ENCODE measurements at places on chromosomes 16 and 17.

GRCh38 chr16:12435730-12436129 lies 368.0 kb downstream of the CPPED1 start:
- DNase-seq, result no peak

GRCh38 chr17:78771758-78772382 lies 10.2 kb downstream of the CYTH1 start:
- no peak for DNase-seq

GRCh38 chr16:58530179-58530578 lies 14.9 kb downstream of the SETD6 start:
- no peak for DNase-seq

DNA sequence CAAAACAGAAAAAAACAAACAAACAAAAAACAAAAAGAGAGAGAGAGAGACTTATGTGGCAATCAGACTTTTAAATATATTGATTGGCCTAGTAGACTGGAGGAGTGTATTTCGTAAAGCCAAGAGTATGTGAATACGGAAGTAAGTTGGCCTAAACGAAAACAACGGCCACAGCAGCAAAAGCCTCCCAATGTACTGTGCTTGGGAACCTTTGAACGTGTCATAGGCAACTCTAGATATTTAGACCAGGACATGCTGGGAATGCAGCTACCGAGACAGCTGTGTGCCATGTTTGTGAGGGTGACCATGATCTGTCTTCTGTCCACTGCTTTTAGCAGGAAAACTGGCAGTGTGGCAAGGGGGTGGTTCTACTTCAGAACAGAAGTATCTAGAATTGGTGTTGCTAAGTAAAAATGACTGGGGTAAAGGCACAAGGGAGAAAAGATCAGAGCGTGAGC lies 7.4 kb downstream of the MAF start:
- no peak for DNase-seq

GRCh38 chr16:57708168-57708567 lies 13.6 kb downstream of the DRC7 start:
- no peak for DNase-seq

- no peak for DNase-seq
These were observed 169.4 kb downstream of the IRX5 start for GRCh38 chr16:55100100-55100499.

DNA sequence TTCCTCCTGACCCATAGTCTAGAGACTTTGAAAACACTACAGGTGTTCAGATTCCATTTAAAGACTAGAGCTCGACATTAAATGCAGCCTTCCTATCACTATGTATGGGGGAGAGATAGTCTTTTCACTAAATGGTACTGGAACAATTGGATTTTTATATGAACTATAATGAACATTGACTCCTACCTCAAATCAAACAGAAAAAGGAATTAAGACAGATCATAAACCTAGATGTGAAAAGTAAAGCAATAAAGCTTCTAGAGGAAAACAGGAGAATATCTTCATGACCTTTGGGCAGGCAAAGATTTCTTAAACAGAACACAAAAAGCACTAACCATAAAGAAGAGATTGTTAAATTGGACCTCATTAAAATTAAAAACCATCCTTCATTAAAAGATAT lies 18.8 kb upstream of the NOS2 start:
- DNase-seq, result no peak

GRCh38 chr17:19755392-19755791 lies 7.3 kb upstream of the ALDH3A1 start:
- no peak for DNase-seq

DNA sequence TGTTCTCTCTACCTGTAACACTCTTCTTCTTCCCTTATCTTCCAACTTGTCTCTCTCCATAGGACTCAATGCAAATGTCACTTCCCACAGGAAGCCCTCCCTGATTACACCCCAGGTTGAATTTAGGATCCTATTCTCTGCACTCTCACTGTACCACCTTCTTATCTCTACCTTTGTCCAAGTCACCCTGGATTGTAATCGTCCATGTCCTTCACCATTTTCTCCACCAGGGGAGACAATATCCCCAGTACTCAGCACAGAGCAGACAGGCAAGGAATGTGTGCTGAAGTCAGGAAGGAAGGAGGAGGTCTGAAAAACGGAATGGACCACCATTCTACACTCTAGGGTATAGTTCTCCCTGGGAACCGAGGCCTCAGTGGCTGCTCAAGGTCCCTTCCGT lies 14.2 kb downstream of the C16orf82 start:
- no peak for DNase-seq

DNA sequence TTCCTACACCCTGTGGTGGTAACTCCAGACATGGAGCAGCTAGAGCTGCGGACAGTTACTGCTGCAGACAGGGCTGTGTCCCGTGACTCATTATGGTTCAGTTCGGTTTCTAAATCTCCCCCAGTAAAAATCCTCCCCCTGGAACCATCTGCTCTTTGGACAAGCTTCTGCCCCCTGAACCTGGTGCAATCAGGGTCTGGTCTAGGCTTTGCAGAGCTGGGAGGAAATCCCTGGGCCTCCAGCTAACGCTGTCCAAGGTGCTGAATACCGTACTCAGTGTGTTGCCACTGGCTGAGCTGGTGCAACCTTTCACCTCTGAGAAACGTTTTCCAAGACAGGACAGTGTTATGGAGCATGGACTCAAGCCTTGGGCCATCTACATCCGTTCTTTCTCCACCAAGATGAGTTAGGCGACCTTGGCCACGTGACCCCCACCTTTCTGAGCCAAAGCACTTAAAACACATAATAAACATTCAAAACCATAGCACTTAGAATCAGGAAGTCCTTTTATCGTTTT lies 142.0 kb downstream of the CPPED1 start:
- no peak for DNase-seq

DNA sequence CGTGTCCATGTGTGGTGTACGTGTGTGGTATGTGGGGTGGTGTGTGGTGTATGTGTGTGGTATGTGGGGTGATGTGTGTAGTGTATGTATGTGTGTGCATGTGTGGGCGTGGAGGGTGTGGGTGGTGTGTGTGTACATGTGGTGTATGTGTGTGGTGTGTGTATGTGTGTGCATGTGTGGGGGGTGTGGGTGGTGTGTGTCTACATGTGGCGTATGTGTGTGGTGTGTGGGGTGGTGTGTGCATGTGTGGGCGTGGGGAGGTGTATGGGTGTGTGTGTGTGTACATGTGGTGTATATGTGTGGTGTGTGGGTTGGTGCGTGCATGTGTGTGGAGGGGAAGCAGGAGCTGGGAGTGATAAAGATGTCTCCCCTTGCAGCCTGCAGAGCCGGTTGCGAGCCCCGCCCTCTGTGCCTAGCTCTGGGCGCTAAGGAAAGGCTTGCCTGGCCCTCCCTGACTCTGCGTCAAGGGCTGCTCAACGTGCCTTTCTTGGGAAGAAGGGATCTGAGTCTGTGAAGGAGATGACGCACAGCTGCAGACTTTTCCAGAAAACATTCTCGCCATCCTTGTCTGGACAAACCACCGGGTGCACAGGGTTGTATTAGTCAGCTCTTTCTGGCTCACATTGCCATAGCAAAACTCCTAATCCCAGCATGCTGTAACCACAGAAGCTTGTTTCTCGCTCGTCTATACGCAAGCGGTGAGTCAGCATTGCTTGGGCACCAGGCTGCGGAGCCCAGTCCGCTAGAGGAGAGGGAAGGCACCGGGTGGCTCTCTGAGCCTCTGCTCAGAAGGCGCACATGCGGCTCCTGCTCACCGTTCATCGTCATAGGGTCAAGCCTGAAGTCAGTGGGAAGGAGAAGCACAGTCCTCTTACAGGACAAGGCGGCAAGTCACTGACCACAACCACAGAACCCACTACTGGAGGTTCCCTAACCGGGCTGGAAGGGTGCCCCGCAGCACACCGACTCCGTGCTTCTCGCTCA lies 2.0 kb upstream of the CD300H start:
- peak; percentile 80 for DNase-seq

DNA sequence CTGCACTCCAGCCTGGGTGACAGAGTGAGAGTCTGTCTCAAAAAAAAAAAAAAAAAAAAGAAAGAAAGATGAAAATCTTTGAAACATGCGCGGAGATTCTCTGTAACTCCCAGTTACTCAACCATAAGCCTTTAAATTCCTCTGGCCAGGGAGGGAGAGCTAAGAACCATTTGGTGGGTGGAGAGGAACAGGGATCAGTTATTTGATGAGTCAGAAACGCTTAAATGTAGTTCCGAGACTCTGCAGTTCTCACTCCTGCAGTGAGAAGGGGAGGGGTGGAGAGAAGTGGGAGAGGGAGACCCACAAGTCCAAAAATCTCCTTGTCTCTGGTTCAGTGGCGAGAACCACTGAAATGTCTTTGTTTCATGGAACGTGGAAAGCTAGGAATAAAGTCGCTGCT lies 266.7 kb downstream of the SOX9 start:
- DNase-seq, result no peak

DNA sequence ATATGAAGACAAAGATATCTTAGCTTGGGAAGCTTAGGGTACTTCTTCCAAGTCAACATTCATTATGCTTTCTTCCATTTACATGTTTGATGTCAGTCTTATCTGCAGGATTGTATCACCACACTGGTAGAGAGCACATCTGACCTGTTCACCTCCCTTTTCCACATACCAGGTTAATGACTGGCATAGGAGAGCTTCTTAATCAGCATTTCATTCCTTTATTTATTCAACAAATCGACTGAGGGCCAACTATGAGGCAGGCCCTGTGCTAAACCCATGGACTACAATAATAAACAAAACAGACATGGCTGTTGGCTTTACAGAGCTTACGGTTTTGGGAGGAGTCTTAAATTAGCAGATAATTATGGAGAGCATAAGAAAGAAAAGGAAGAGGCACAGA lies 378.1 kb upstream of the CDH11 start:
- no peak for DNase-seq

- no peak for DNase-seq
These were observed at the start of gene RASL10B for GRCh38 chr17:35731239-35731916. Gene RASL10B, plus strand, starts transcription at chr17:35731639. Its CDS starts 3,546 bp downstream, at chr17:35735185.

GRCh38 chr17:1714980-1715802 lies 5.0 kb upstream of the TLCD2 start:
- DNase-seq, result peak; percentile 72

DNA sequence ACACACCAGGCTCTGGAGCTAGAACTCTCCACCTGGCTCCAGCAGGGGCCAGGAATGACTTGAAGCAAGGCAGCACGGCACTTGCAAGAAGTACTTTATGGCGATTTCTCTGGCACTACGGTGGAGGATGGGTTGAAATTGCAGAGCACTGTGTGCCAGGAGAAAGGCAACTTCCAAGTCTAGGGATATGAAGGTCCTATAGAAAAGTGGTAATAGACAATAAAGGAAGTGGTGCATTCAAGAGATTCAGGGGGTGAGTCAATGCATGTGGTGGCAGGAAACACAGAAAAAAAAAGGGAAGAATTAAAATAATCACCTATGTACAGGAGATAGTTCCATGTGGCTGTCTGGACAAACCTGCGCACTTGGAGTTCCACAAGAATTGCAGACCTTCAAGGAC lies 240.3 kb upstream of the DYNLRB2 start:
- no peak for DNase-seq

GRCh38 chr16:83568345-83568744 lies 239.4 kb upstream of the HSBP1 start:
- DNase-seq, result no peak

- no peak for DNase-seq
These were observed 11.9 kb upstream of the TEDC2 start for GRCh38 chr16:2447920-2448583.

DNA sequence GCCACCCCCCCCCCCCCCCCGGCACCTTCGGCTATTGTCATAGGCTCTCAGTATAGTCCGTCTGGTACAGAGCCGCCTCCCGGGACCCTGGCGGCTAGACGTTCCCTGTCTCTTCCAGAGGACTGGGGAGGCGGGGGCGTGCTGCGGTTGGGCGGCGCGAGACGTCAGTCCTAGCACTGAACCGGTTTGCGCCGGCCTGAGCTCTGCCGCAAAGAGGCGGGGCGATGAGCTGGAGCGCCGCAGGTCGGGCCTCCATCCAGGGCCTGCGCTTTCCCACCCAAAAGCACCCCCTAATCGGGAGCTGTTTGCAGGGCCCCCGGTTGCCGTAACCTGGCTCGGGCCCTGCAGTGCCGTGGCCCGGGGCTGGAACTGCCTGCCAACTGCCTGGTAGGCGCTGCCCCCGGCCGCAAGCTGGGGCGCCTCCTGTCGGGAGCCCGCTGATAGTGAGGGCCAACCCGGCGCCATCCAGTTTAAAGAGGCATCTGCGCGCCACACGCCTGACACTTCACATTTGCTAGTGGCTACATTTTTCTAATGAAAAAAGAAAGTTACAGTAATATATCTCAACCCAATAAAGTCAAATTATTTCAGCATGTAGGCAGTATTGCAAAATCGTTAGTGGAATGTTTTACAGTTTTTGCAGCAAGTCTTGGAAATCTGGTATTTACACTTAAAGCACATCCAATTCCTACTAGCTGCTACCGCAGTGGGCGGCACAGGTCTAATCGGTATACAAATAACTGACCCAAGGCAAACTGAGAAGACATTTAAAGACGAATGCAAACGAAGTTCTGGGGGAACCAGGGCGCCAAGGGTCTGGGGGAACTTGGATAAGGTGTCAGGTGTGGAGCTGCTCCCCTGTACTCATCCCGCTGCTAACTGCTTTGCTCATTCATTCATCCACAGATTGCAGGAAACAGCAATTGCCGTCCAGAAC lies 753 bp upstream of the USP22 start:
- DNase-seq, result peak; percentile 98

DNA sequence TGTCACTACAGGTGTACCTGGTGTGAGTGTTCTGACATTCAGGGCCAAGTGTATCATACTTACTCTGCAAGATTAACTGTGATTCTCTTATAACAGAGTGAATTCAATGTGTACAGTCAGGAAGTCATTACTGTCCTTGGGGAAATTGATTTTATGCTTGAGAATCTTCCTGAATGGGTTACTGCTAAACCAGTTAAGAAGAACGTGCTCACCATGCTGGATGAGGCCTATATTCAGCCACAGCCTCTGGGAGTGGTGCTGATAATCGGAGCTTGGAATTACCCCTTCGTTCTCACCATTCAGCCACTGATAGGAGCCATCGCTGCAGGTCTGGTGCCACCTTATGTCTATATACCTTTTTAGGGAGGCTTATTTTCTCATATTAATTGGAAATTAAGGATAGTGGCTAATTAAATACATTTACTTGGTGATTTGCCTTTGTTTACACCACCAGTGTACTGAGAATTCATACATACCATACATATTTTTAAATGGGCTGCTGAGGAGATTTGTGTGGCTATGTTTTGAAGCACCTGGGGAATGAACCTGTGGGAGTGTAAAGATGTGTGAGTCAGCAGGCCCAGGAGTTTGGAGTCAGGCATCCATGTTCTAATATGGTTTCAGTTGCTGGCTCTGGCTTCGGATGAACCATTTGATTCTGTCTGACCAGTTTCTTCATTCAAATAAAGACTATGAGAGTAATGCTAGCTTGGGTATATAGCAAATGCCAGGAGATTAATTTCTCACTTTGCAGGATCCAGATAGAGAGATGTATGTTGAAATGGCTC lies 3.1 kb downstream of the ALDH3A2 start:
- no peak for DNase-seq
